ENCODE measurements at places on chromosomes 12 and 14. TPM values are rescaled to one million over a fixed set of nuclear protein-coding genes. Genes with fewer than 3 reads are reported as not detected.

DNA sequence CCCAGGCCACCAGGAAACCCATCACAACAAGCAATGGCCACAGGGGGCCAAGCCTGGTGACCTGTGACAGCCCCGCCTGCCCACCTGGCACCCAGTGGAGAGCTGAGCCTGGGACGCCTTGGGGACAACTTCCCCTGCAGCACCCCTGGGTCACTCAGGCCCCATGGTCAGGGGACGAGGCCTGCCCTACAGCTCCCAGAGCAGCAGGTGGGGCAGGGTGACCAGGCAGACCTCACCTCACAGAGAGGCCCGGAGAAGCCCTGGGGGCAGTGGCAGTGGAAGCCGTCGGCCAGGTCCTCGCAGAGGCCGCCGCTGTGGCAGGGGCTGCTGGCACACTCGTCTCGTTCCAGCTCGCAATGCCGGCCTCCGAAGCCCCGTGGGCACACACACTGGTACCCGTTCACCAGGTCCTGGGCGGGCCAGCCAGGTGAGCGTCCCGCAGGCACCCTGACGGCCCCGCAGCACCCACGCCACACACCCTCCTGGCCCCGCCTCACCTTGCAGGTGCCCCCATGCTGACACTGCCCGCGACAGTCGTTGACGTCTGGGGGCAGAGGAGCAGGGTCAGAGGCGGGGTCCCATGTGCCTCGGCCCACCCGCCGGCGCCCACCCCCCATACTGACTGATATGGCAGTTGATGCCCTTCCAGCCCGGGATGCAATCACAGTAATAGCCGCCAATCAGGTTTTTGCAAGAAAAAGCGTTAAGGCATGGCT, 18.1 kb downstream of the JAG2 start:
- no peak for DNase-seq

DNA sequence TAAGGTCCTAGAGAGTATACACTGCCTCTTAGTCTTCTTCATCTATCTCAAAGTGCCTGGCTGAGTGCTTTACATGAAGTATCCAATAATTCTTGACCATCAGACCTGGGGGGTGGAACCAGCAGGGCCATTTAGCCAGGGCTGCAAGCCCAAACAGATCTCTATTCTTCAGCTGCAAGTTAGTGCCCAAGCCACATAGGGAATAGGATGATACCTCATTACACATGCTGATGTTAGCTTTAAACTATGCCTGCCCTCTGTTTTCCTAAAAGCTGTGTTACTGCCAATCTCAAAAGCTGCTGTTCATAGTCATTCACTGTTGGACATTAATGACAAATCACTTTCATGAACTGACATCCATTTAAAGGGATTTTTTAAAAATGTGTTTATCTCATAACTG, 16.7 kb upstream of the IFNG start:
- DNase-seq = no peak

- no peak for DNase-seq
Observed at GRCh38 chr12:50518090-50518489, 13.3 kb downstream of the DIP2B start.

DNA sequence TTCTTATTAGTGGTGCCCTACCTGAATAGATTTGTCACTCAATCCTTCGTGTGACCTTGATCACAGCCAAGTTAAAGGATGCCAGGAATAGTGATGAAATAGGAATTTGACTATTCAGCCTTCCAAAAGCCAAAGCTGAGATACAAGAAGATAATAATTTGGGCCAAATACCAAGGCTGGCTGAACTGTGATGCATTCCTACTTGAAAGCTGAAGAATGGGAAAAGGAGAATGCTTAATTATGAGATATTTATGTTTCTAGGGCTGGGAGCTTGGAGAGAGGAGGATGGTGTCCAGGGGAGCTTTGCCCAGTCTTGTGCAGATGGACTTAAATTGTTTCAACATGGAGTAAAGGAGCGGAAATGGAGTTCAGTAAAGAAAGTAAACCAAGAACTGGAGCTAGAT, 5.2 kb downstream of the RNASE7 start:
- no peak for DNase-seq

DNA sequence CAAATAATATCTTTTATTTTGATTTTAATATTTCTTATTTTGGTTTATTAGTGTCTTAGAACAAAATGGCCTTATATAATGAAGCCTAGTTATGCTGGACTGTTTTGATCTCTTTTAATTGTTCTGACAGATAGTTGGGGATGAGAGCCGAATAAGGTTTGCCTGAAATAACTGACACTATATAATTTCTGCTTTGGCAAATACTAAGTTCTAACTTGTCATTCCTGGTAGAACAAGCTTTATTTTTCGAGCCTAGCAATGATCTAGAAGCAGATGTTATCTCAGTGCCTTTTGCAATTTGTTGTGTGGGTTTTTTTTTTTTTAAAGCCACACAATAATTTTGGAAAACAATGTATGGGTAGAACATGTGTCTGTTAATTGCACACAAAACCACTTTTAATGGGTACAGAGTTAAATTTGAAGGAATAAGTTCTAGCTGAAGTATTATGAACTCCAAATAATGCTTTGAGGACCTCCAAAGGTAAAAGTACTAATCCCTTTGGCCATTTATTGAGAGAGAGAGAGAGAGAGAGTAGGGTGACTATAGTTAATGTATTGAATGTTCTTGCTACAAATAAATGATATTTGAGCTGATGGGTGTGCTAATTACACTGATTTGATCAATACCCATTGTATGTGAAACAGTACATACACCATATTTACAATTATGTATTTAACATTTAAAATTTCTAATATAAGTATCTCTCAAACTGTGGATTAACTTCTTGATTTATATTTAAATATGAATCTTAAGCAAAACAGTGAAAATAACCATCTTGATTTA, 35.0 kb downstream of the MDM2 start:
- no peak for DNase-seq

DNA sequence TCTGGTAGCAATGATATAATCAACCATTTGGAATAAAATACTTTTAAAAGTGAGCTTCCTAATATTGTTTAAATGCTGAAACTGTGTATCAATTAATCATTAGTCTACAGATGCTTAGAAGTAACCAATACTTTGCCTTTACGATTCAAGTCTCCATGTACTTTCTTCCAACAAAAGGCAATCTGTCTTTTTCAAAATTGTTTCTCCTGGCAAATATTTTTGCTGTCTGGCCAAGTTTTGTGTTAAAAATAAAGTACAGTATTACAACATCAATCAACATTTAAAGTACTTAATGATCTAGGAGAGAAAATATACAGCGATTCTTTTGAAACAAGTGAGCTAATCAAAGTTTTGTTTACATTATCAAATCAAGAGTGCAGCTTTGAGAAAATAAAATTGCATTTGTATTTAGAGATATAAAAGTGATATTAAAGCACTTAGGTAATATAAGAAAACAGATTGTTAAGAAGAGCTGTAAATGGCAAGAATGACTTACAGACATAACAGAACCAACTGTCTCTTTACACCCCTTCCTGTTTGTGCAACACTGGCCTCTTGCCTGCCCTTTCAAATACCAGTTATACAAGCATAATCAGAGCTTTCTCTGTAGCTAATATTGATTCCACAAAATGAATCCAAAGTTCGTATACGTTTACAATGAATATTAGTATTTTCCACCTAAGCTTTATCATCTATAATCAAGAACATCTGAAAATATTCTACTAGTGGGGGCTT, 38.2 kb upstream of the FBLN5 start:
- no peak for DNase-seq

GRCh38 chr14:40265096-40265495, 832.9 kb upstream of the FBXO33 start:
- DNase-seq = no peak

DNA sequence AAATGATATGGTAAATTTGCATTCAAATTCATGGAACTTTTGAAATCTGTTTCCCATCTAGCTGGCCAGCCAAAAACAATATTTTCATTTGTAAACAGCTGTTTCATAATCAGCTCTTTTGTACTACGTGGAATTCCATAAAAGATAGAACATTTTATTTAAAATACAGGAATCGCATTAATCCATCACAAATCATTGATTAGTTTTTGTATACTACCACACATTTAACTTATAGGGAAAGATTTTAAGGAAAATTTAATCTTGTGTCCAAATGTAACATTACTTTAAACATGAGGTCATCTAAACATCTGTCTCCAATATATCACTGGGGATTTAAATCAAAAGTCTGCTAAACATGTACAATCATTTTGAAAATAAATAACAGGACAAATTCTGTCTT, 33.5 kb downstream of the SLC25A21 start:
- no peak for DNase-seq

DNA sequence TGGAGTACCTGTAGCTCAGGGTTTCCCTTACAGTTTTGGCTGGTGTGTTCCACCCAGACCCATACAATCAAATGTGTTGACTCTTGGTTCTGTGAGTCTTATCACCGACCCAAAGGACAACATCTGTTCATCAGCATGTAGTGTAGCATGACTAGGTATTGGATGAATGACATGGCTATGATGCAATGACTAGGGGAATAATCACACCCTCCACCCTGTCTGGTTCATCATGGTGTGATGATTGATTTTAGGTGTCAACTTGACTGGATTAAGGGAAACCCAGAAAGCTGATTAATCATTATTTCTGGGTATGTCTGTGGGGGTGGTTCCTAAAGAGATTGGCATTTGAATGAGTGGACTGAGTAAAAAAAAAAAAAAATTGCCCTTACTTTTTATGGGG, 311.3 kb downstream of the DPF3 start:
- no peak for DNase-seq

- no peak for DNase-seq
Observed at GRCh38 chr12:51434305-51434704, 9.7 kb downstream of the SLC4A8 start.

GRCh38 chr14:33573301-33573880, 377.5 kb downstream of the EGLN3 start:
- DNase-seq = no peak

DNA sequence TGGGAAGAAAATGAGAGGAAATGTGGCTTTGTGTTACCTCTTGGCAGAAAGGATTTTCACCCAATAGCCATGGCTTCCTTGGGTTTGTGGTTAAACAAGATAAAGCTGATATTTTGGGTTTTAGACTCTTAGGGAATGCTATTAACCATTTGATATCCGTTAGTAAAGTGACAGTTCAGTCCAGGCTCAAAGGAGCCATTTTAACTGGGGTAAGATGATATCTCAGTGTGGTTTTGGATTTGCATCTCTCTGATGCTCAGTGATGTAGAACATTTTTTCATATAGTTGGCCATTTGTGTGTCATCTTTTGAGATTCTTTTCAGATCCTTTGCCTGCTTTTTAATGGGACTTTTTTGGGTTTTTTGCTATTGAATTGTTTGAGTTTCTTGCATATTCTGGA, 30.1 kb downstream of the IFT43 start:
- DNase-seq = no peak

DNA sequence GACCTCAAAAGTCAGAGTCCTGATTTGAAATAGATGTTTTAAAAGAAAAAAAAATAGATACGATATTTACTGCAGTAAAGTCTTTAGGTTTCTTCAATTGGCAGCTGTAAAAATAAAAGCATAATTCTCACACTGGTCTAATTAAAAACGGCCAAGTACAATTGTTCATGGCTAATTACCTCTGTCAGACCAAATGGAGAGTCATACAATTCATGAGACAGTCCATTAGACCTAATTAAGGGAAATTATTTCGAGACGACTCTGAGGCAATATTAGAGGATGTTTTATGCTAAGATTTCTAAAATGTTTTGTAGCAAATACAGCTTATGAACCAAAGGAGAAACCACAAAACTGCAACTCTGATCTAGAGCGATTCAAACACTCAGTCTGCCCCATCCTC, 131.3 kb downstream of the PHLDA1 start:
- no peak for DNase-seq

DNA sequence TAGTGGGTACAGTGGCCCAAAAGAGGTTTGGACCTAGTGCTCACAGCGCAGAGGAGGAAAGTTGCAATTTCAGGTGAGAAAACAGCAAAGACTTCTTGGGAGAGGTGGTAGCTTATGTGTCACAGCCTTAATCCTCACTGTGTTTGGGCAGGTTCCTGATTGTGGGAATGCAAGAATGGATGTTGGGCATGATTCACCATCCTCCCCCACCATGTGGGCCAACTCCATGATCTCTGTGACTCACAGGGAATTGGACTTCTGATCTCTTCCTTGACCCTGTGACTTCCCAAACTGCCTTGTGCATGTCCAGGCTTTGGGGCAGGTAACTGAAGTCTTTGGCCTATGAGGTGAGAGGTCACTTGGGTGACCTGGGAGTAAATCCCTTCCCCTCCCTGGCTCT, 1.8 kb upstream of the CHST11 start:
- peak; percentile 74 for DNase-seq

GRCh38 chr14:78566026-78566858, 396.1 kb downstream of the NRXN3 start:
- DNase-seq = peak; percentile 50

Gene STXBP6
- not detected for total RNA-seq

Gene TMEM233
- total RNA-seq = 0.20 TPM

Gene MYF6
- total RNA-seq = 0.07 TPM

Gene SYT10
- total RNA-seq = not detected

Gene KIF21A
- total RNA-seq = 11.8 TPM

Gene TTC5
- 36.7 TPM for total RNA-seq

Gene P3H3
- total RNA-seq = 19.4 TPM

Gene NPFF
- not detected for total RNA-seq
